Left ventricle myocardium inferior (tissue), 1 donor: ENCODE measurements at places on chromosomes 12 and 14. TPM values are rescaled to one million over a fixed set of nuclear protein-coding genes. Genes with fewer than 3 reads are reported as not detected.

DNA sequence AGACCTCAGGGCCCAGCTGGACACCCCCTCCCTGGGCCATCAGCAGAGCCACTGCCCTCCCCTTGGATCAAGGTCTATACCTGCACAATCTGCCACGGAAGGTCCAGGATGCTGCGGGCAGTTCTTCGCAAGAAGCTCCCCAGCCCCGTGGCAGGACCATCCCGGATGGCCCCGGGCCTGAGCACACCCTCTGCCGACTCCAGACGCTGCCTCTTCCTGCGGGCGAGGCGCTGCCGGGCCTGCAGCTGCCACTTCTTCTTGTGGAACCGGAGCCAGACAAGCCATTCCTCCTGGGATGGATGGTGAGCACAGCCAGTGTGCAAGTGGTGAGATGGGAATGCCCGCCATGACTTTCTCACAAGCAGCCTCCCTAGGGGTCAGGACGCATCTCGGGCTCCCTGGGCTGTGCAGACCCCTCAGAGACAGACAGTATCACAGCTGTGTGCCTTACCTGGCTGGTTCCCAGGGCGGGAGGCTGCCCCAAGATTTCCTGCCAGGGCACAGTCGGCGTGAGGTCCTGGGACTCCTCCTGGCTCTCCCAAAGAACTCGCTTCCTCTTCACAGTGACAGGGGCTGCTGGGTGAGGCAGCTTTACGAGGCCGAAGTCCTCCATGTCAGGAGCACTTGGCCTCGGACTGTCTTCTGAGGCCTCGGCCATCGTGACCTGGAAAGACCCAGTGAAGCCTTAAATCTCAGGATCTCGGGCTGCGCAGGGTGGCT lies 30.8 kb downstream of the P2RX2 start:
- H3K4me1 ChIP-seq: no peaks in the 10 kb centered on the region
- H3K36me3 ChIP-seq: peaks cover 67% of the 10 kb centered on the region
- no peak overlapping the region for H3K27ac ChIP-seq
- H3K27me3 ChIP-seq: no peaks in the 10 kb centered on the region
- no peak for DNase-seq

DNA sequence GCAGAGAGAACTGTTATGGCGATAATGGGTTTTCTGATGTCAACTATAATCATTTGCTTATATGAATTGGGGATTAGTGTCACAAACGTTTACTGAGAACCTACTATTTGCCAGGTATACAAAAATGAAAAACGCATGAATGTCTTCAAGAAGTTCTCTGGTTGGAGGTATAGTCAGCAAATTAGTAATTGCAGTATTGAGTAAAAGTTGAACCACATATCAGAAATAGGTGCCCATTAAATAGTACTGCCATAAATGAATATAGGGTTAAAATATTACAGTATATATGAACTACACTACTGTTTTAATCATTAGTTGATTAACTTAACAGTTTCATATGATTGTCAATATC lies 60.0 kb downstream of the PTPRB start:
- H3K36me3 ChIP-seq: peaks cover 9% of the 10 kb centered on the region
- no peak for DNase-seq
- H3K27me3 ChIP-seq: no peaks in the 10 kb centered on the region
- no peak overlapping the region for H3K4me3 ChIP-seq

DNA sequence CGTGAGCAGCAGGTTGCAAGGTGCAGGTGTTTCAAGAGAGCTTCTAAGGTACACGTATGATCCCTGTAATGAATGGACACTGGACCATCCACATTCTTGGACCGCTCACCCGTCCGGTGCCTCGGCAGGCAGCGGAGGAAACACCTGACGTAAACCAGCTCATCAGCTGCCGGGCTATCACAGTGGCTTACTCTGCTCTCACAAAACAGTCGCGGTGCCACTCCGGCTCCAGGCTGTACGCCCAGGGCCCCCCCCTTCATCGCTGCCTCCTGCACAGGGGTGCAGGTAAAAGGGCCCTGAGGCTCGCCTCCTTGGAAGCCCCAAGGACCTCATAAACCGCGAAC lies 436 bp downstream of the VPS33A start:
- H3K27me3 ChIP-seq: no peaks in the 10 kb centered on the region
- peaks cover 39% of the 10 kb centered on the region for H3K36me3 ChIP-seq
- peak overlapping the region; percentile 84 for H3K4me3 ChIP-seq

- H3K27me3 ChIP-seq: no peaks in the 10 kb centered on the region
- H3K36me3 ChIP-seq: peaks cover 20% of the 10 kb centered on the region
- H3K4me3 ChIP-seq: peak overlapping the region; percentile 80
- H3K27ac ChIP-seq: peak overlapping the region; percentile 95
- peak; percentile 93 for DNase-seq
- H3K4me1 ChIP-seq: peaks cover 43% of the 10 kb centered on the region
Measured at GRCh38 chr12:53099071-53099882, 1.8 kb downstream of the IGFBP6 start.

- no peaks in the 10 kb centered on the region for H3K4me1 ChIP-seq
- H3K27ac ChIP-seq: no peak overlapping the region
- no peak for DNase-seq
- no peaks in the 10 kb centered on the region for H3K27me3 ChIP-seq
- no peak overlapping the region for H3K4me3 ChIP-seq
Measured at GRCh38 chr12:99389751-99390150, 257.8 kb upstream of the GARIN6 start.

- H3K27ac ChIP-seq: peak overlapping the region; percentile 42
- no peak for DNase-seq
- no peaks in the 10 kb centered on the region for H3K27me3 ChIP-seq
- peaks cover 71% of the 10 kb centered on the region for H3K4me1 ChIP-seq
- no peaks in the 10 kb centered on the region for H3K36me3 ChIP-seq
Measured at GRCh38 chr12:47965581-47965980, 2.2 kb downstream of the TMEM106C start.

DNA sequence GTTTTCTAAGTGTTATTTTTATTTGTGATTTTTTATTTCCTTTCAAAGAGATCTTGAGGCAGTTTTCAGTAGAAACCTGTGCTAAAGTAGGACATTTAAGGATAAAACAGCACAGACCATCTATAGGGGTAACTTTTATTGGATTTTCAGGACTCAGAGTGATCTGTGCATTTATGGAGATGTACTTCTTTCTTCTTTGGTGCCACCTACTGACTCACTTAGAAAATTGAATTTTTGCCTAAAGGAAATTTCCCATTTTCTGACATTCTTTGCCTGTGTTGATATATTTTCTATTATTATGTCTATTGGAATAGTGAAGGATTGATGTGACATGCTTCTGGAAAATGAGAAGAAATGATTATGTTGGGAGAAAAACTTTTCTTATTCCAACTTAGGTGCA lies 113.0 kb downstream of the UNC79 start:
- H3K4me1 ChIP-seq: no peaks in the 10 kb centered on the region
- H3K27me3 ChIP-seq: peaks cover 11% of the 10 kb centered on the region
- no peak overlapping the region for H3K27ac ChIP-seq
- H3K36me3 ChIP-seq: no peaks in the 10 kb centered on the region
- no peak for DNase-seq

DNA sequence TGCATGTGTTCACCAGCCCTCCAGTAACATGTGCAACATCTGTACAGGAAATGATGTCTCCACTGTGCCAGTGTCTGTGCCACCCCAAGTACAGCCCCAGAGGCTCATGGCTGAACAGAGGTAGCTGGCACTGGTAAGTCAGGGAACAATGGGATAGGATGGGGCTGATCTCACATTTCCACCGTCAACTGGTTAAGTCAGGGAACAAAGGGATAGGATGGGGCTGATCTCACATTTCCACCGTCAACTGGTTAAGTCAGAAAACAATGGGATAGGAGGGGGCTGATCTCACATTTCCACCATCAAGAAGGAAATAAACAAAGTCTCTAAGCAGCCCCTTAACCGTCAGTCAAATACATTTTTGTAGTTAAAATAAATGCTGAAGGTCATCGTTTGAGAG lies 246.6 kb downstream of the TMEM132D start:
- no peaks in the 10 kb centered on the region for H3K4me1 ChIP-seq
- DNase-seq: no peak
- H3K27ac ChIP-seq: no peak overlapping the region
- no peak overlapping the region for H3K4me3 ChIP-seq

GRCh38 chr12:61161961-61162360 lies 1098.2 kb upstream of the USP15 start:
- no peak for DNase-seq
- no peaks in the 10 kb centered on the region for H3K27me3 ChIP-seq
- no peak overlapping the region for H3K4me3 ChIP-seq
- H3K4me1 ChIP-seq: no peaks in the 10 kb centered on the region
- H3K27ac ChIP-seq: no peak overlapping the region
- no peaks in the 10 kb centered on the region for H3K36me3 ChIP-seq

GRCh38 chr12:67633708-67634107 lies 14.8 kb upstream of the DYRK2 start:
- DNase-seq: peak; percentile 36
- H3K36me3 ChIP-seq: no peaks in the 10 kb centered on the region
- H3K4me3 ChIP-seq: no peak overlapping the region
- no peaks in the 10 kb centered on the region for H3K27me3 ChIP-seq

DNA sequence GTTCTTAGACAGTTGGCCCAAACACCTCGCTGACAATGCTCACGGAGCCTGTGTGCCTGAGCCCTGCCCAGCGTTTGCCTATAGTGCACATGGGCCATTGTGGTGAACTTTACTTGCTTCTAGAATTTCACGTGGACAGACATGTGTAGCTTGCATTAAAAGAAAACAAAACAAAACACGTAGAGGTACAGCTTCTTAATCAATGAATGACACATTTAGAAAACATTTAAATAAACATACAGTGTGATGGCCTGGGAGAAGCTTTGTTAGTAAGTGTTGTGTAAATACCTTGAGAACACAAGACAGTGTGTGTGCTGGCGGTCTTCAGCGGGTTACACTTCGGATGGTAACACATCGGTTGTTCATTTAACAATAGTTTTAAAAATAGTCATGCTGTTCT lies 38.1 kb downstream of the SMOC1 start:
- H3K27me3 ChIP-seq: peaks cover 63% of the 10 kb centered on the region
- no peaks in the 10 kb centered on the region for H3K4me1 ChIP-seq
- no peak overlapping the region for H3K27ac ChIP-seq

GRCh38 chr12:116026346-116026745 lies 251.1 kb downstream of the MED13L start:
- no peak for DNase-seq
- no peaks in the 10 kb centered on the region for H3K27me3 ChIP-seq
- H3K36me3 ChIP-seq: no peaks in the 10 kb centered on the region
- H3K4me1 ChIP-seq: peaks cover 44% of the 10 kb centered on the region

GRCh38 chr14:58533446-58533845 lies 104.3 kb upstream of the DACT1 start:
- H3K4me3 ChIP-seq: no peak overlapping the region
- H3K27me3 ChIP-seq: no peaks in the 10 kb centered on the region
- peaks cover 30% of the 10 kb centered on the region for H3K4me1 ChIP-seq
- peak overlapping the region; percentile 60 for H3K27ac ChIP-seq
- no peak for DNase-seq

DNA sequence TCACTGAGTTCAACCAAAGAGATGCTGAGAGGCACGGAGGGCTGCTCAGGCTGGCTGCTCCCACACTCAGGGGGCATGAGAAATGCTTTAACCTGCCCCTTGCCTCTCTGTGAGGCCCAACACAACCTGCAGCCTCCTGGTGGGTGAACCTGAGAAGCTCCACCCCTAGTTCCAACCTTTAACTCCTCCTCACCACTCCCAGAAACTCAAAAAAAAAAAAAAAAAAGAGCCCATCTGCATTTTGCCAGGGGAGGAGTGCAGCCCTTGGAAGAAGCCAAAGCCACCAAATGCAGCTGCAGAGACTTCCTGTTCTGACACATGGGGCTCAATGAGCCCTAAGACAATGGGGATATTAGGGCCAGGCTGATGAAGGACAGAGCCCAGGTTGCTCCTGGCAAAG lies 8.9 kb downstream of the KRT4 start:
- DNase-seq: no peak
- no peak overlapping the region for H3K27ac ChIP-seq
- no peaks in the 10 kb centered on the region for H3K4me1 ChIP-seq
- peaks cover 34% of the 10 kb centered on the region for H3K27me3 ChIP-seq
- no peaks in the 10 kb centered on the region for H3K36me3 ChIP-seq

CELA1 gene
- total RNA-seq: not detected

KICS2 gene
- 3.5 TPM for total RNA-seq
